Esophagus mucosa (tissue), 1 donor: ENCODE measurements at places on chromosomes 4 and X. TPM values are rescaled to one million over a fixed set of nuclear protein-coding genes. Genes with fewer than 3 reads are reported as not detected.

- no peak for ATAC-seq
Measured at GRCh38 chr4:23614284-23614892, 275.5 kb downstream of the PPARGC1A start.

DNA sequence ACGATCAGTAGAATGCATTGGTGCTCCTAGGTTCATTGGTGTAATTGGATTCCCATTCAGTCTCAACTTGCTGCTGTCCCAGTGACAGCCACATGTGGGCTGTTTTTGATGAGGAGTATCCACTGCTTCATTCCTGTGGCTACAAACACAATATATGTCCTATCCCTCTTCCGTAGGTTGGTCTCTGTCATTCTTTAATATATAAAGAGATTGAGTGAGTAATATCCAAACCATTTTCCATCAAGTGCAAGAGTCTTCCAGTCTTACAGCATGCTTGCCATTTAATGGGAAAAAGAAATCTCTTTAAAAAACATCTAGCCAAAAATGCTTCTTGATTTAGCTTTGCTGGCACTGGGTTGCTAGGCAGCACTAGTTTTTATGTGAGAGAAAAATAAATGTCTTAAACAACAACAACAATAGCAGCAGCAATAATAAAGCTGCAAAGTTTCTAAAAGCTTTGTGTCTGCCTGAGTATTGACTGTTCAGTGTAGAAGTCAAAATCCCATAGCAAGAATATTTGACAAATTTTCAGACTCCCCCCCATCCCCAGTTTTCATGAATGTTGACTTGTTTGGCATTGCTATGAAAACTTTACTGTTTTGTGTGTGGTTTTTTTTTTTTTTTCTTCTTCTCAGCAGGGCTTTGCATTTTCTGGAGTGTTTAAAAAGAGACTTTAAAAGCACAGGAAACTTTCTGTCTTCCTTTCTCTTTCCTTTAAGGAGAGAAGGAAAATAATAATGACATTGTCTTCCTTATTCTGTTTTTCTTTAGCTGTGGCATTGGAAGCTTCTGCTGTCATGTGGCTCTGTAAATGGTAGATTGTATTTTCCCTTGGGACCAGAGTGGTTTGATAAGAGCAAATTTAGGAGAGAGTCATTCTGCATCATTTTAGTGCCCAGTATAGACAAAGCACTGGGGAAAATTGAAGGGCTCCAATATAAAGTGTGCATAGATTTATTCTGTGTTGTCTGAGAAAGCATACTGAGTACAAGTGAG, 244.3 kb downstream of the ARHGAP10 start:
- no peak for ATAC-seq

- ATAC-seq, result no peak
Measured at GRCh38 chrX:6898371-6898770, 249.1 kb upstream of the STS start.

DNA sequence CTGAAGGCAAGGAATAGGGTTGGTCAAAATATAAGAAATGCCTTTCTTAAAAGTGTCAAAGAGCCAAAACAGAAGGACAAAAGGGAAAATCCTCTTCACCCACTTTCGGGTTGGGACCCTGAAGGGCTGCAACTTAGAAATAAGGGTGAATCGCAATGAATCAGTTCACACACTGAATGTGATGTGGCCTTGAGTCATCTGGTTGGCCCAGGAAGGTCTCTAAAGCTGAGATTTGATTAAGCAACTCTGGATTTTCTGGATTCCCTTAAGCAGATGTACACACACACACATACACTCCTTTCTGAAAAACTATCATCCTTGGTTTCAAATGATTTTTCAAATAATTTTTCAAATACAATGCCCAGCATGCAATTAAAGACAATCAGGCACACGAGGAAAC, 13.1 kb downstream of the TAB3 start:
- ATAC-seq, result peak; percentile 74

- no peak for ATAC-seq
Measured at GRCh38 chrX:70174754-70175153, 2.5 kb upstream of the DGAT2L6 start.

DNA sequence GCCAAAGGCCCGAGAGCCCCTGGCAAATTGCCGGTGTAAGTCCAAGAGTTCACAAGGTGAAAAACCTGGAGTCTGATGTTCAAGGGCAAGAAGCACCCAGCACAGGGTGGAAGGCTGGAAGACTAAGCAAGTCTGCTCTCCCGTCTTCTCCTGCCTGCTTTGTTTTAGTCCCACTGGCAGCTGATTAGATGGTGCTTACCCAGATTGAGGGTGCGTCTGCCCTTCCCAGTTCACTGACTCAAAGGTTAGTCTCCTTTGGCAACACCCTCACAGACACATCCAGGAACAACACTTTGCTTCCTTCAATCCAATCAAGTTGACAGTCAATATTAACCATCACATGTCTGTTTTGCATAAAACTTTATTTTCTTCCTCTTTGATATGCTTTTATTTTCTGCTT, 157.4 kb downstream of the HS3ST1 start:
- no peak for ATAC-seq

GRCh38 chr4:38715050-38715449, 51.1 kb downstream of the KLF3 start:
- no peak for ATAC-seq

The RHOXF1 gene
- not detected for total RNA-seq
